ENCODE measurements at places on chromosomes 3 and 15.

DNA sequence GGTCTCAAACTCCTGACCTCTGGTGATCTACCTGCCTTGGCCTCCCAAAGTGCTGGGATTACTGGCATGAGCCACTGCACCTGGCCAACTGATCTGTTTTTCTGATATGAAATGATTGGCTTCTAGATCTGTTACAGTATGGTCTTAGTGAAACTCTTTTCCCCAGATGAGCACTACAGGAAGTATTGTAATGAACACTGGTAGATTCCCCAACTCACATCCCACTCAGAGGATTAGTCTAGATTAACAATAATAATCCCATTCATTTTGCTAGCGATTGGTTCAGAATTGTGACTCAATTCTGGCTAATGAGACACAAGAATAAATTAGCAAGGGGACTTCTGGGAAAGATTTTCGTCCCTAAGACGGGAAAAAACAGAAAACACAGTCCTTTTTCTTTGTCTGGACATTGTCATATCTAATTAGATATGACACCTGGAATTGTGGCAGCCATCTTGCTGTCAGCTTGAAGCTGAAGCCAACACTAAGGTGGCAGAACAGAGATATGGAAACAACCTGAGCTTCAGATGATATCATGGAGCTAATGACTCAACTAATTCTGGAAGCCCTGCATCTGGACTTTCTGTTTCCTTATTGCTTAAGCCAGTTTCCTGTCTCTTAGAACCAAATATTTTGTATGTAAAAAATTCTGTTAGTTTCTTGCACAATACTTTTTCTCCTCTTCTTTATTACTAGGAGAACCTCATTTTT, 17.4 kb upstream of the NPTN start:
- DNase-seq: peak; percentile 91

GRCh38 chr3:41575724-41576123, 376.4 kb downstream of the CTNNB1 start:
- DNase-seq: no peak

DNA sequence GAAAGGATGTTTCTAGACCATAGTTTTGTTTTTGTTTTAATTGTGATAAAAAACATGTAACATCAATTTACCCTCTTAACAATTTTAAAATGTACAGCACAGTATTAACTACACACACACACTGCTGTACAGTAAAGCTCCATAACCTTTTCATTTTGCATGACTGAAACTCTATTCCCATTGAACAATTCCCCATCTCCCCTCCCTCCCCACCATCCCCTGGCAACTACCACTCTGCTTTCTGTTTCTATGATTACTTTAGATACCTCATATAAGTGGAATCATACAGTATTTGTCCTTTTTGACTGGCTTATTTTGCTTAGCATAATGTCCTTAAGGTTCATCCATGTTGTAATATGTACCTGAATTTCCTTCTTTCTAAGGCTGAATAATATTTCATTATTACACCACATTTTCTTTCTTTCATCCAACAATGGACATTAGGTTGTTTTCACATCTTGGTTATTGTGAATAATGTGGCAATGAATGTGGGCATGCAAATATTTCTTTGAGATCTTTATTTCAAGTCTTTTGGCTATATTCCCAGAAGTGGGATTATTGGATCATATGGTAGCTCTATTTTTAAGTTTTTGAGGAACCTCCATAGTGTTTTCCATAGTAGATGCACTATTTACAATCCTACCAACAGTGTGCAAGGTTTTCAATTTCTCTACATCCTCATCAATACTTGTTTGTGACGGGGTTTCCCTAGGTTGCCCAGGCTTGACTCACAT, 10.7 kb downstream of the CHST14 start:
- peak; percentile 8 for DNase-seq

GRCh38 chr3:65971293-65972252, 67.1 kb downstream of the MAGI1 start:
- DNase-seq: no peak

DNA sequence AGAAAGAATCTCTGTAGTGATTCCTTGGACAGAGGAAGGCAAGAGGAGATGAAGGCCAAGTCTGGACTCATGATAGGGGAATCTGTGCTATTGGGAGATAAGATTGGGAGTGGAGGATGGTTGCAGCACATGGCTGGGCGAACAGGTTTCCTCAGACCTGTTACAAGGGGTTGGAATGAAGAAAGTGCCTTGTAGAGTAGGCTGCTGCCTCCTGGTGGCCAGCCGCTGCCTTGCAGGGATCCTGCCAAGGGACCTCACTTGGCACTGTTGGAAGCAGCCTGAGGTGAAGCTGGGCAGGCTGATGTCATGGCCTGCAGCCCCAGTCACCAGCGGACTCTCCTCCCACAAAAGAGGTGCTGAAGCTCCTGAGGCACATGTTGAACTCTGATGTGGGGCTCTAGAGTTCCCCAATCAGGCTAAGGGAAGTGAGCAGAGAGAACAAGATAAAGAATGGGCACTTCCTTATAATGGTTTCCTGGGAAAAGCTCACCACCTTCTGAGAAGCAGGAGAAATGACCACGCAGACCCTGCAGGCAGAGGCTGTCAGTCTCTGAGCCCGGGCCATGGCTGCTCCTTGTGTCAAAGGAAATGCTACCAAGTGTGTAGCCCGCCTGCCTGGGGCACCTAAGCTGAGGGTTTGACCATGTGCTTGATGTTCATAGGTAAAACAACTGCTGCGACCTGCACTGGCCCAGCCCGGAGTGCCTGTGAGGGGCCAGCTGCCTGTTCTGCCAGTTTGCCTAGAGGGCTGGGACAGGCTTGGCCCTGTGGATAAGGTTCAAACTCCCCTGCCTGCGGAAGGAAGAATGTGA, 1.6 kb upstream of the TEX264 start:
- peak; percentile 83 for DNase-seq

- DNase-seq: peak; percentile 37
Observed at GRCh38 chr3:155809181-155809580, 3.1 kb upstream of the C3orf33 start.

GRCh38 chr15:99507504-99508310, 58.1 kb upstream of the MEF2A start:
- DNase-seq: peak; percentile 79

- no peak for DNase-seq
Observed at GRCh38 chr15:83057002-83057401, 10.1 kb downstream of the BTBD1 start.

DNA sequence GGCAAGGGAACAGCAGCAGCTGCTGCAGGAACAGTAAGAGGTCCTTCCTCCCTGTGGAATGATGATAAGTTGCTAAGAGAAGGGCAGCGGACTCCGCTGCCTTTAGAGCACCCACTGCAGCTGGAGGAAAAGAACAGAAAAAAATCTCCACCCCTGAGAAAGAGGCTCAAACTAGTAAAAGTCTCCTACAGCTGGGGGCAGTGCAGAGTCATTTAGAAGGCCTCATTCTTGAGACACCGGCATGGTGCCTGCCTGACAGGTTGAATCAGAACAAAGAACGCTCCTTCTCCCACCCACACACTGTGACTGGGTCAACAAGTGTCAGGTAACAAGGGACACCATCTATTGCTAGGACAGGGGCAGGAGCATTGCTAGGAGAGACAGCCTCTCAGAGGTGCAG, 188.4 kb downstream of the ABHD5 start:
- peak; percentile 22 for DNase-seq

DNA sequence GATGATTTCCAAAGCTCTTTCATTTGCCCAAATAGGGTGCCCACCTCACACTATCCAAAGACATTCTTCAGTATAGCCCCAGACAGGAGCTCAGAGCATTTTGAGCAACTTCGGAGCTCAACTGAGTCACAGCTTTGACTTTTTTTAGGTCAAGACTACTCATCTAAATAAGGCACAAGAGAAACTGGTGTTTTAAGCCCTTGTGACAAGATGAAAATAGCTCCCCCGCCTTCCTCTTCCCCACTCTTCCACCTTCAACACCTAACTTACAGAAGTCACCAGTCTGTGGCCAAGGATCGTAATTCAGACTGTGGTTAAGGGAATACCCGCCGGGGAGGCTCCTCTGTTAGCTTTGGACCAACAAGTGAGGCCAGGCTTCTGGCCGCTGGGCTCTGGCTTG, 60.4 kb upstream of the CA12 start:
- no peak for DNase-seq

DNA sequence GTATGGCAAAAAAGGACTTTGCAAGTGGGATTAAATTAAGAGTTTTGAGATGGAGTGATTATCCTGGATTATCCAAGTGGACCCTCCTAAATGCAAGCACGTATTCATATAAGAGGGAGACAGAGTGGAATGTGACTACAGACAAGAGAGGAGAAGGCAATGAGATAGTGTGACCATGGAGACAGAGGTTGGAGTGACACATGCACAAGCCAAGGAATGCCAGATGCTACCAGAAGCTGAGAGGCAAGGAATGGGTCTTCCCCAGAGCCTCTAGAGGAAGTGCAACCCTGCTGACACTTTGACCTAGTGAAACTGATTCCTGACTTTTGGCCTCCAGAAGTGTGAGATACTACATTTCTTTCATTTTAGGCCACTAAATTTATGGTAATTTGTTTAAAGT, 117.2 kb downstream of the UACA start:
- no peak for DNase-seq

- DNase-seq: no peak
Observed at GRCh38 chr3:180000500-180000899, 36.2 kb downstream of the PEX5L start.

DNA sequence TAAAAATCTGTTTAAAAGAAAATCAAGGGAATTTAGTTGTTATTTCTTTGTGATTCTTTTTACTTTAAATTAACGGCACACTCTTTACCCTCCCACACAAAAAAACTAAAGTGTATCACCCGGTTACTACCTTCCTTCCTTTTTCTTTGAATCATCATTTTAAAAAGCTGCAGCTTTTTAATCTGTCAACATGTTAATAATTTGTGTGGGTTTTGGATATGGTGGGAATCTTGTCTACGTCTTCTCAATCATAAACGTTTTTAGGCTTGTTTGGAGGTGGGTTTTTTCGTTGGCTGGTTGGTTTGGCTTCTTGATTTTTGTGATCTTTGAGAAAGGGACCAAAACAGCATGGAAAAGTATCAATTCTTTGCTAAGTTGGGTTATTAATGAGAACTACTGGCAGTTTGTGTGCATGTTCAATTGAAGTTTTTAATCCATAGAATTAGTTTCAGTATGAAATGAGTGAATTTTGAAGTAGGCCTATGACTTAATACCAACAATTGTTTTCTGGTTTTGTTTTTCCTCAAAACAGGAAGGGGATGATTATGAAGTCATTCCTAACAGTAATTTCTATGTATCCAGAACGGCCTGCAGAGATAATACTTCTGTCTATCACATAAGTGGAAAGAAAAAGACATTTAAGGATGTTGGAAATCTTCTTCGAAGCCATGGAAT, 4.5 kb downstream of the SMC4 start:
- DNase-seq: peak; percentile 15

- peak; percentile 93 for DNase-seq
Observed at GRCh38 chr3:48662753-48663488, at the start of gene CELSR3. CELSR3 (minus strand) TSS chr3:48662886; CDS start chr3:48662634, 252 bp downstream.

- no peak for DNase-seq
Observed at GRCh38 chr3:193942516-193943055, 193.4 kb upstream of the HES1 start.

GRCh38 chr3:178404961-178405360, 131.3 kb upstream of the KCNMB2 start:
- no peak for DNase-seq

DNA sequence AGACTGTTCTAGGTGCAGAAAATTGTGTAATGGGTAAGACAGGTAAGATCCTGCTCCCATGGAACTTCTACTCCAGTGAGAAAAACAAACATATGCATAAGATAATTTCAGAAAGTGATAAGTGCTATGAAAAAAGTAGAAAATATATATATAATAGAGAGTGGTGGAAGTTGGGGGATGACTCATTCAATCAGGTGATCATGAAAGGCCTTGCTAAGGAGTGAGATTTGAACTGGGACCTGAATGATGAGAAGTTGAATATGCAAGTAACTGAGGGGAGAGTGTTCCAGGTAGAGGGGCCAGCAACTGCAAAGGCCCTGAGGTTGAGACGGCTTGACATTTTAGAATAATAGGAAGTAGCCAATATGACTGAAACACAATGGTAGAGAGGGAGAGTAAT, 92.3 kb upstream of the TNIK start:
- no peak for DNase-seq

DNA sequence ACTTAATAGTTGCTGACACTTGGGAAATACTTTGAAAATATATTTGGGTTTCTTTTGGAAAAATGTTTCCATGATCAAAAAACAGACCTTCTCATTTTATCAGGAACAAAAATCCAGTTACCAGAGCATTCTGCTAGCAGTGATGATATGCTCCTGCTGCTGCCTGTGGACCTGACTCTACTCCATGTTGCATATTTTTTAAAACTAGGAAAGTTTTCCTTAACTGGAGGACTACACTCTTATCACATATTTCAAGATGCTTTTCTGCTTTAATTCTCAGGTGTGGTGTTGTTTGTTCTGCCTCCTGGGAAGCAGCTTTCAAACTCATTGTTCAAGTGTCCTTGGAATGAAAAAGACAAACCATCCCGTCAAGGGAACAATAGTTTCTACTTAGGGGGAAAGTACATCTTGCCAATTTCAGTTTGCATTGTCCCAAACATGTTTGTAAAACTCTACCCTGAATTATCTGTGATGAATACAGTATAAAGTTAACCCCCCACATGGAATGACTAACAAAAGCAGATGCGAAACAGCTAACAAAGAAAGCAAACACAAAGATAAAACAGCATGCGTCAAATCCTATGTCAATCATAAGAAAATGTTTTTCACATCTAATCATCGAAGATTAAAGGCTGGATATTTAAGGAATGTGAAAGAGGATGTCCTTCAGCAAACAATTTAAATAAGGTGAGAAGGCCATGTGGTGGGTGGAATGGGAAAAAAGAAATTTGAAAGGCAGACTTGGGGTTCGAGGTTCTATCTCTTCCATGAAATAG, 40.1 kb upstream of the PSMD6 start:
- peak; percentile 79 for DNase-seq

- DNase-seq: no peak
Observed at GRCh38 chr15:82799183-82799841, 6.6 kb downstream of the FSD2 start.

- DNase-seq: no peak
Observed at GRCh38 chr3:155037508-155038202, 42.5 kb upstream of the MME start.

- DNase-seq: peak; percentile 95
Observed at GRCh38 chr3:126208606-126209256, 28.3 kb upstream of the ALDH1L1 start.

GRCh38 chr3:139234491-139234890, 109.3 kb upstream of the MRPS22 start:
- no peak for DNase-seq

DNA sequence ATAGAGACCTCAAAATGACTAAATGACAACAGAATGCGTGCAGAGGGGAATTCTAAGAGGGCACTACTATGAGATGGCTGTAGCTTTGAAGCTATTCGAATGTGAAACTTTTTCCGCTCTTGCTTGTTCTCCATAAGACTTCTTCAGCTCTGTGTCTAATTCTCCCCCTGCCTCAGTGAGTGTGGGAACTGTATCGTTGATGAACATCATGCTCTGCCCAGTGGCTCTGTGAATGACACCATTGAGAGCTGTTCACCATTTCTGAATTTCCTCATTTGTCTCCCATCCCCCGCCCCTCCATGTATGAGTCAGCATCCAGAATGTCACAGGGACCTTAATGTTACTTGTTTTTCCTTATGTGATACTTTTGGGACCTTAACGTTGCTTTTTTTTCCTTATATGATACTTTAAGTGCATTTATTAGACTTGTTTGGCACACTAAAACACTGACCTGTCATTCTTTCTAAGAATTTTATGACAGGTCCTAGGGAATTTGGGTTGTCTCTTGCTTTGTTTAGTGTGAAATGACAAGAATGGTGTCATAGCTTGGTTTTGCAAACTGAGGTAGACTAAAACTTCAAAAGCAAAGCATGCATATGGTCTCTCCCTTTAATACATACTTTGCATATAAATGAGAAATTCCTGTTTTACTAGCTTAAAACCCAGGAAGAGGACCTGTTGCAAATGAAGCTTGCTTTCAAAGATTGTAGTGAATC, 99.6 kb downstream of the FNDC3B start:
- peak; percentile 57 for DNase-seq
